Stimulated activated CD8-positive, alpha-beta memory T cell treated with anti-CD3 and anti-CD28 coated beads, Interleukin-12 subunit alpha, Interleukin-12 subunit beta, amount 100 ng/mL, for 4 hours (primary cell): ENCODE measurements at places on chromosomes 2 and 18.

- DNase-seq, result no peak
These were observed 43.8 kb upstream of the CYP26B1 start for GRCh38 chr2:72191441-72191840.

- no peak for DNase-seq
These were observed 36.8 kb downstream of the KCNG3 start for GRCh38 chr2:42457011-42457410.

GRCh38 chr18:76986406-76986805, 146.2 kb downstream of the MBP start:
- no peak for DNase-seq

GRCh38 chr18:48829443-48830149, 121.2 kb downstream of the SMAD7 start:
- no peak for DNase-seq

DNA sequence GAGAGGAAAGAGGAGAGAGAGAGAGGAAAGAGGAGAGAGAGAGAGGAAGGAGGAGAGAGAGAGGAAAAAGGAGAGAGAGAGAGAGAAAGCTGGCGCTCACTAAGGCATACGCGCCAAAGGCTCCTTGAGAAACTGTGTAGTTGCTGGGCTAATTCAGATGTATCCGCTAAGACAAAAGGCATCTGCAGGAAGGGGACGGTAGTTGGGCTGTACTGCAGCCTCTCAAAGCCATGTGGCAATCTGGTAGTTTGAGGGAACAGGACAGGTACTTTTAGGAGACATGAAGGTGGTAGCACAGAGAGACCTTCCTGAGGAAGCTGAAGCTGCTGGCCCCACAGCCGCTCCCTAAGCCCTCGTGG, 31.6 kb downstream of the THNSL2 start:
- DNase-seq, result no peak

- DNase-seq, result no peak
These were observed 30.2 kb downstream of the CAPN13 start for GRCh38 chr2:30776831-30777635.

DNA sequence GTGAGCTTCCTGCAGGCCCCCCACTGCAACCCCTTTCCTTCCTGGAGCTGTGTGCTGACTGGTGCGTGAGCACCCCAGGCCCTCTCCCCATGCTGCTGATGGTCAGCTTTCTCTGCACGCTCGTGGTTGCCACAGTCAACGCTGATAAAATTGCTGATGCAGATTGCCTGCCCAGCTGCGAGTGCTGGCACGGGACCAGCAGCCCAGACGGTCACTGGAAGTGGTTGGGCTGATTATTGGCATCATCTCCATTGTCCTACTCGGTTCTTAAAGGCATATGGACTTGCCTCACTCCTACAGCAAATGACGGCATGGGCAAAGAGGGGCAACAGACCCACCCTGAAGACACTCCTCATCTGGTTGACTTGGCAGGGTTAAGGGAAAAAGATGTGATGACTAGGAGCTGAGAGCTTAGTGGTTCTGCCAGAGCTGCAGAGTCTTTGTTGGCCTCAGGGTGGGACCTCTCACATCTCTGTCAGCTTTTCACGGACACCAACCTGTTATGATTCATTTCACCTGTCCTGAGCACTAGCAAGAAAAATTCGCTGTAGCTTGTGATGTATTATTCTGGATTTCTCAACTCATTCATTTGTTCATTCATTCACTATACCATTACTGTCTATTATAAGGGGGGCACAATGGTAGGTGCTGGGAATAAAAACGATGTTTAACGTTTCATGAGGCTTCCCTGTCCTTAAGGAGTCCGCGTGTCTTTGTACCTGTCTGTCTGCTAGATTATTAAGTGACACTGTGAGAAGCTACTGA, 38.4 kb downstream of the PAX8 start:
- no peak for DNase-seq

DNA sequence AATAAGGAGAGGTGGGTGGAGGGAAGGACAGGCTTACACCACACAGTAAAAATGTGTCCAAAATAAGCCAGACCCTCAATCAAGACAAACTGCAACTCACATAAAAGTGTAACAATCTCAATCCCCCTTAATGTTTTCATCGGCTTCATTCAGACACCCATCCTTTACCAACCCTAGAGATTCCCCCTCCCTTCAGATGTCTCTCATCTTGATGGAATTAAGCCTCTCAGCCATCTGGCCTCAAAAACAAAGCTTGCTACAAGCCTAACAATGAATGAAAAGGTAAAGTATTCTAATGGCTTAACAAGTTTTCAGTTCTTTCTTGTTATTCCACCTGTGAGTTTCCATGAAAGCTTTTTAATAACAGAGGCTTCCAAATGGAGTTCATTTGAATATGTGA, 5.2 kb downstream of the RTTN start:
- no peak for DNase-seq
